ENCODE measurements at places on chromosomes 6 and 20.

- DNase-seq, result no peak
These were observed 175.1 kb downstream of the JARID2 start for GRCh38 chr6:15420959-15421438.

DNA sequence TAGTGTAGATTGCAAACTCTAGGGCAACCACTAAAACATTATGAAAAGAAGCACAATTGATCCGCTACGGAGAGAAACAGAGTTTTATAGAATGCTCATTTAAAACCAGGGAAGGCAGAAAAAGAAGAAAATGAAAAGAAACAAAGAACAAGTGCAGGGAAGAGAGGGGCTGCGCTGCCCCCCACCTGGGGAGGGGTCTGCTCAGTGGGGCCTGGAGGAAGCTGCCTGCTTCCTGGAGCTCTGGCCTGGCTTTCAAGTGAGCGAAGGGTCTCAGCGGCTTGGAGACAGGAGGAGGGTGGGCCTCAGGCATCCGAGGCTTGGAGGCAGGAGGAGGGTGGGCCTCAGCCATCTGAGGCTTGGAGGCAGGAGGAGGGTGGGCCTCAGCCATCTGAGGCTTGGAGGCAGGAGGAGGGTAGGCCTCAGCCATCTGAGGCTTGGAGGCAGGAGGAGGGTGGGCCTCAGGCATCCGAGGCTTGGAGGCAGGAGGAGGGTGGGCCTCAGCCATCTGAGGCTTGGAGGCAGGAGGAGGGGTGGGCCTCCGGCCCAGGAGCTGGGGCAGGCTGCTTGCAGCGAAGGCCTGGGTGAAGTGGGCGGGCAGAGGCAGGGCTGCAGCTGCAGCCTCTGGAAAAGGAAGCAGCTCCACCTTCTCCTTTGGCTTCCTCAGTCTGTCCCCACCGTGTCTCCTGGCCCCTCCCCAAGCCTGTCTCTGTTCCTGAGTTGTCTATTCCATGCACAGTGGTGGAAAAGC lies 406.3 kb downstream of the TAF4 start:
- DNase-seq, result peak; percentile 82

- no peak for DNase-seq
These were observed 85.4 kb downstream of the NINL start for GRCh38 chr20:25499855-25500434.

DNA sequence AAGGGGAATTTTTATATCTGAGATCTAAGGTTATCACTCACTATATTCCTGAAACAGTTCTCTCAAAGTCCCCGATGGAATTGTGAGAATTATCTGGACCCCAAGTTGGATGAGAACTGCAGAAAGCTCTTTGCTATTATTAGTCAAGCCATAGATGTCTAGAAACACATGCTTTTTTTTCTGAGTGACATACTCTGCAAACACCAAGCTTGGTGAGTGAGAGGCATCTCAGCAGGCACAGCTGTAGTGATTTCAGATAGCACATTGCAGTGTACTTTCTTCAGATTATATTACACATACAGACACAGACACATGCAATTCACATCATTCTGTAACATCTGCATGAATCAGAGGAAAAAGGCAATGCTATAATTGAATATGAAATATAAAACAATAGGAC lies 111.1 kb upstream of the UFL1 start:
- DNase-seq, result no peak

DNA sequence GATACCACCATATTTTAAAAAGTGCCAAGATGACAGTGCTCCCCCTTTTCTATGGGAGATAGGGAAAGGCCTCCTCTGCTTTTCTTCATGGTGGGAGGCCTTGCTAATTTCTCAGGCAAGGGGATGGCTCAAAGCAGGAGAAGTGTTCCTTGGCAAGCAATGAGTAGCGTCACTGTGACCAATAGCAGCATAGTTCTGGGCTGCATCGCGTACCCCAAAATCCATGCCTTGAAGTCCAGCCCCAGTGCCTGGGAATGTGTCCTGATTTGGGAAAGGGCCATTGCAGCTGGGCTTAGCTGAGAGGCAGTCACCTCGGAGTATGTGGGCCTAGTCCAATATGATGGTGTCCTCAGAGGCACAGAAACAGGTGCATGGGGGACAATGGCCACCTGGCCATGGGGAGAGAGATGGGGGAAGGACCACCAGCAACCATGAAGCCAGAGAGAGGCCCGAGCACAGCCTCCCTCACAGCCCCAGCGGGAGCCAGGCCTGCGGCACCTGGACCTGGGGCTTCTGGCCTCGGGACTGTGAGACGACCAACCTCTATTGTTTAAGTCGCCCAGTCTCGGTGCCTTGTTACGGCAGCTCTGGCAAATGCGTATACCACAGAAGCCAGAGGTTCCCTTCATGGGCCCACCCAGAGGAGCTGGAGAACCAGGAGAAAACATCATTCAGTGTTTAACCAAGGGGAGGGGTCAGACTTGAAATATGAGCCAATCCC lies 153.1 kb upstream of the RPS6KA2 start:
- peak; percentile 50 for DNase-seq

DNA sequence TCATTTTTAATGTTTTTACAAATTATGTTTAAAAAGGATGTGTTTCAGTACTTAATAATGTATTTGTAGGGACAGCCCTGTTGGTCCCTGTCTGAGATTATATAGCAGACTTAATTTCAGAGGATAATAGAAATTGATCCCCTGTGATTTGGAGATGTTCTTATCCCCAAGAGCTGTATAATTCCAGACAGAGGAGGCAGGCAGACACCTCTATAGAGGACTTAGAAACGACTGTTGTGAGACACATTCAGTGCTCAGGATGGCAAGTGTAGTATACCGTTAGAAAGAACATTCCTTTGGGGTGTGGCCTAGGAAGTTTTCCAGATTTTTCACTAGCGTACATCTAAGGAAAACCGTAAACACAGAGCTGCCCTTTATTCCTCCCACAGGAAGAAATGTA lies 117.8 kb downstream of the MAP3K4 start:
- no peak for DNase-seq

DNA sequence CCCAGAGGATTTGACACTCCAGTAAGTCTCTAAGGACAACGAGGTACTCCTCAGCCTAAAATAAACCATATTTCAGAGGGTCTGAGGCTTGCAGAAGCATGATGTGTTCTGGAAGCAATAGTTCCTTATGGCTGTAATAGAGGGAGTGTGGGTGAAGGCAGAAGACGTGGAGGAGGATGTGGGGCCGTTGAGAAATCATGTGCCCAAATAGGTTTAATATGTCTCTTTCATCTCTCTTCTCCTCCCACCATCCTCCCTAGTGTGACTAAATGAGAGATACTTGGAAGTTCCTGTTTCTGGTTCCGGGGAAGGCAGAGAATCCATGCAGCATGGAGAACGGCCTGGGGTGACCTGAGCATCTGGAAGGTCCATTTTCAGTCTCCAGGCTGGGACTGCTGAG lies 174.0 kb upstream of the RSPO3 start:
- no peak for DNase-seq

GRCh38 chr20:2874456-2874855 lies 1.2 kb downstream of the PTPRA start:
- DNase-seq, result no peak

All from left forelimb (tissue), 1 donor.